SJSA1 (cell line): ENCODE measurements at places on chromosomes 12 and 14. TPM values are rescaled to one million over a fixed set of nuclear protein-coding genes. Genes with fewer than 3 reads are reported as not detected.

DNA sequence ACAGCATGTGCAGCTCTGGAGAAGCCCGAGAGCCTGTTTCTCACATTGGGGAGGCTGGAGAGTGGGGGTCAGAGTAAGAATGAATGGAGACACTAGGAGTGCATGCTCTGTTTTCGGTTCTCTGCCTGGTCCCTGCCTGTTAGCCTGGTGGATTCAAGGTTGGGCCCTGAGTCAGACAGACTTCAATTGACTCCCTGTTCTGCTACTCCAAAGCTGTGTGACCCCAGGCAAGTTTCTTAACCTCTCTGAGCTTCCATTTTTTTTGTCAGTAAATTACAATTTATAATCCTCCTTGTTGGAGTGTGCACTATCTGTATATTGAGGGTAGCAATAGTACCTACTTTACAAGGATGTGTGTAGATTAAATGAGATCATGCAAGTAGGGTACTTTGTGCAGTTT is 102.6 kb upstream of the ESRRB start:
- no peak overlapping the region for H3K27ac ChIP-seq
- no peaks in the 10 kb centered on the region for H3K4me1 ChIP-seq
- H3K36me3 ChIP-seq, result no peaks in the 10 kb centered on the region
- no peaks in the 10 kb centered on the region for H3K27me3 ChIP-seq
- no peak for DNase-seq

FGF6 gene
- total RNA-seq, result not detected in 2 replicates

DNA sequence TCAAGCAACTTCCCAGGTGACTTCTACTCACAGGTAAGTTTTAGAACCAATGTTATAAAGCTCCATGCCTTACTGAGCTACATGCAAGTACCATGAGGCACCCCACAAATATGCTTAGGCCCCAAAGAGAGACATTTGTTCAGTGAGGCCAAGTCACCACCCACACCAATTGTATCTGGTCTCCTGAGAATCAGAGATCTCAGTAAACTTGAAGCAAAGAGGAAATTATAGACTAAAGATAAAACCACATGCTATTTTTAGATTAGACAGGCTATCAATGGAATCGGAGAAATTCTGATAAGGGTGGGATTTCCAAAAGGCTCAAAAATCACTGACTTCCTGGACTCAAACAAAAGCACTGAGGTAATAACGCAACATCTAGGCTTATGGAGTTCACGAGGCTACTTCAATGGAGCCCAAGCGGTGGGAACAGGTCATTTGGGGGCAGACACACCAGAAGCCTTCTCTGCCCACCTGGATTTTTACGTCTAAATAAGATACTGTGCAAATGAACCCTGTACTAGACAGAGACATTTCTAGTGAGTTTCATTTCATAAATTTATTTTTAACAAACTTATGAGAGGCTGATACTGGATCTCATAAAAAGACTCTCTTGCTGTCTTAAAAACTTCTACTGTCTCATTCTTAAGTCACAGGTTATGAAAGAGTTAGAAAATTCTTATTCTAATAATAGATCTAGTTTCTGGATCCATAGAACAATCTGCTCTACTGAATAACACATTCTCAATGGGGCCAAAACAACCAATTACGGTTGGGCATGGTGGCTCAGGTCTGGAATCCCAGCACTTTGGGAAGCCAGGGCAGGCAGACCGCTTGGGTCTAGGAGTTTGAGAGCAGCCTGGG is 7.7 kb downstream of the SLC15A4 start:
- H3K27ac ChIP-seq, result no peak overlapping the region
- H3K4me1 ChIP-seq, result peaks cover 58% of the 10 kb centered on the region
- no peak for DNase-seq

GRCh38 chr14:41957459-41957858 is 350.8 kb downstream of the LRFN5 start:
- H3K27me3 ChIP-seq, result no peaks in the 10 kb centered on the region
- no peak overlapping the region for H3K4me3 ChIP-seq
- H3K36me3 ChIP-seq, result no peaks in the 10 kb centered on the region

GALC gene
- 22.3 and 25.8 TPM in 2 replicates for total RNA-seq

PRIM1 gene
- 28.0 and 31.1 TPM in 2 replicates for total RNA-seq
